Trophoblast cell (in vitro differentiated cells and primary cell): ENCODE measurements at places on chromosomes 5 and 9.
A peak's percentile ranks its signal among the peaks of the same experiment; 100 is the strongest.

- DNase-seq, result no peak
Measured at GRCh38 chr5:78779771-78780616, 131.4 kb upstream of the LHFPL2 start.

GRCh38 chr5:176608937-176609723 is 826 bp downstream of the GPRIN1 start:
- DNase-seq, result no peak

DNA sequence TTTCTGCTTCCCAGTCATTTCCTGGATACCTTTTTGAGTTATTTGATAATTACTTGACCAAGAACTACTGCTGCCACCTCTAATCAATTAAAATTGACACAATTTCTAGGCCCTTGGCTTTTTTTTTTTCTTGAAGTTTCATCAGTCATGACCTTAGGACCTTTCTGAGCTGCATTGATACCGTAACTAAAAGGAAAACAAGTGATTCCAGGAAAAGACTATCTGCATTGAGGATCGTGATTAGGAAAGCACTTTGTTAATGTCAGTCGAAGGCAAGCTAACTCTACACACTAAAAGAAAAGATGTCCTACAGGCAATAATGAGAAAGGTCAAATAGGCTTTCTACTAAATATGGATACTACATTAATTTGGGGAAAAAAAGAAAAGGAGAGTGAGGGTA is 69.9 kb downstream of the ARSB start:
- no peak for DNase-seq

DNA sequence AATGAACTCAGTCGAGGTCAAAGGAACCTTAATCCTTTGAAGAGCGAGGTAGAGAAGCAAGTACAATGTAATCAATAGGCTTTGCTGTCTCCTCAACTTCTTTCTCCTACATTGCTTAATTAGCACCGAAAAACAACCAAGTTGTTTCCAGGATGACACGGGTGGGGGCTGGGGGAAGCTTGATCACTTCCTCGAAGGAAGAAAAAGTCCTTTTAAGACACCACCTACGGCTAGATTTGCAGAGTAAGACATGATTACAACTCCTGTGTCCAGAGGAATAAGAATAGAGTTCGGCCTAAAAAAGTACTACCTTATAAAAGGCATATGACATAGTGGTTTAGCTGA is 811 bp upstream of the ARRDC3 start:
- DNase-seq, result no peak

GRCh38 chr9:108184941-108185340 is 670.8 kb downstream of the ACTL7B start:
- peak; percentile 79 for DNase-seq

DNA sequence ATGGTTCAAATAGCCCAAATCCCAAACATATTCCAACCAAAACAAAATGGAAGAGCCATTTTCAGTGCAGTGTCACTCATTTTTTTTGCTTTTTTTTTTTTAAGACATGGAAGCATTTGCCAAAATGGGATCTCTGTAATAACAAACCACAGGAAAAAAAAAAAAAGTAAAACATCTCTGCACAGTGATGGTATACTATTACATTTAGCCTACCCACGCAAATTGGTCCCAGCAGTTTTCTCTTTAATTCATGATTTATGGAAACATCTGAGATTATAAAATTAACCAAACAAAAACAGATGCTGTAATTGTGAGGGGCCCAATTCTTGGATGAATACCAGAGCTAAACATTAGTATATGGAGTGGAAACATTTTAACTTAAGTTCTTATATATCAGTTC is 566.6 kb downstream of the ZNF608 start:
- no peak for DNase-seq

- no peak for DNase-seq
Measured at GRCh38 chr9:92948038-92948534, 763 bp downstream of the FGD3 start.

- peak; percentile 80 for DNase-seq
Measured at GRCh38 chr9:86721226-86721781, 226.0 kb downstream of the GAS1 start.

- DNase-seq, result peak; percentile 78
Measured at GRCh38 chr5:10018201-10019069, 231.3 kb downstream of the ATPSCKMT start.

DNA sequence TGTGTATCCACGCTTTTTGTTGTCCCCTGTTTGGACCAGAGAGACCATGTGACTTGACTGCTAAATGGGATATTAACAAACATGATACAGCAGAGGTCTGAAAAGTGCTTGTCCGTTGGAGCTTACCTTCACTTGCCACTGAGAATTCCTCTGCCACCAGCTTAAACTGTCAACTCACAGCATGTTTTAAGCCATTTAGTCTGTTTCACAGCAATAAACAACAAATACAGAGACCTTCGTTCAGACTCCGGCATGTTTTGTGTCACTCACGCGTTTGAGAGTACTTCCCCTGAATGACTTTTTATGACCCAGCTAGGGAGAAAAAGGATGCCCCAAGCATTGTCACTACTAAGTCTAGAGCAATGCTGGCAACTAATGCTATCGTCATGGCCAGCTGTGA is 173.8 kb downstream of the PTPRD start:
- DNase-seq, result no peak

DNA sequence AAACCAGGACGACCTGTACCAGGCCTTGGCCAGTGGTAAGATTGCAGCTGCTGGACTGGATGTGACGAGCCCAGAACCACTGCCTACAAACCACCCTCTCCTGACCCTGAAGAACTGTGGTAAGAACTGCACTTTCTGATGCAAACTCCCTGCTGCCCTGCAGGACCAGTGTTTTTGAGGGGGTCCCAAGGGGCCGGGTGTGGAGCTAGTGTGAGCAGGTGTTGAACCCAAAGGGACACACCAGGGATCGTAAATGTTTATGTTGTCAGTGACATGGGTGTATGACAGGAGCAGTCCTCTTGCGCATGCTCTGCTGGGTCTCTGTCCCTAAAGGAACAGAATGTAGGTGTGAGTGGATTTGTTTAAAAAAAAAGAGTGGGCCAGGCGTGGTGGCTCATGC is 9.5 kb downstream of the GRHPR start:
- no peak for DNase-seq

- peak; percentile 11 for DNase-seq
Measured at GRCh38 chr5:9401786-9402472, 143.9 kb downstream of the SEMA5A start.

- no peak for DNase-seq
Measured at GRCh38 chr5:62322484-62322883, 16.5 kb downstream of the KIF2A start.

GRCh38 chr9:82539856-82540579 is 522.9 kb downstream of the RASEF start:
- peak; percentile 18 for DNase-seq

GRCh38 chr5:16909464-16909863 is 26.6 kb downstream of the MYO10 start:
- no peak for DNase-seq

DNA sequence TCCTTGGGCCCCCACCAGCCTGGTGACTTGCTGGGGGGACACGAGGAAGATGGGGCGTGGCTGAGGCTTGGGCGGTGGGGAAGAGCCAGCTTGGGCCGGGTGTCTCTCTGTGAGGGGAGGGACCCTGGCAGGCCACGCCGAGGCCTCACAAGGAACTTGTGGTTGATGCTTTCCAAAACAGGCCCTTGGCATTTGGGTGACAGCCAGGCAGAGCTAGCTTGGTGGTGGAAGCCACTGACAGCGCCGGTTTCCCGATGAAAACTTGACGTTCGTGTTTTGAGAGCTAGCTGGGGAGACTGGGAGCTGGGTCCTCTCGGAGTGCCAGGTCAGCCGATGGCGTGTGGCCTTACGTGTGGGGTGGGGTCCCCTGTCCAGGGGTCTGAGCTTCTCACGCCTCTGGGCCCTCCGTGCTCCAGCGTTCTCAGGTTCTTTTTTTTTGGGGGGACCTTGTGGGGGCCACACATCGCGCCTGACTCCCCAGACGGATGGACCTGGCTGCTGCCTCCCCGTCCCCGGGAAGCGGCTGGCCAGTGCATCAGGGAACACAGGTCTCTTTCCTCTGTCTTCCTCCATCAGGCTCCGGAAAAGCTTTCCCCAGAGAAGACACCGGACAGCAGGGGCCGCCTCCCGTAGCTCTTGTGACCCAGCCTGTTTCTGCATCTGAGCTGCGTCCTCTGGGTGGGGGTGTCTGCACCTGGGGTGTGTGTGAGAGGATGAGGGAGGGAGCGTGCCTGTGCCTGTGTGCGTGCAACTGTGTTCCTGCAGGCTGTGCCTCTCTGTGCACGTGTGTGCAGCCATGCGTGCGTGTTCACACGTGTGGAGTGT is 129.3 kb upstream of the LPCAT1 start:
- DNase-seq, result no peak
